ENCODE measurements at places on chromosomes 6 and 20.

DNA sequence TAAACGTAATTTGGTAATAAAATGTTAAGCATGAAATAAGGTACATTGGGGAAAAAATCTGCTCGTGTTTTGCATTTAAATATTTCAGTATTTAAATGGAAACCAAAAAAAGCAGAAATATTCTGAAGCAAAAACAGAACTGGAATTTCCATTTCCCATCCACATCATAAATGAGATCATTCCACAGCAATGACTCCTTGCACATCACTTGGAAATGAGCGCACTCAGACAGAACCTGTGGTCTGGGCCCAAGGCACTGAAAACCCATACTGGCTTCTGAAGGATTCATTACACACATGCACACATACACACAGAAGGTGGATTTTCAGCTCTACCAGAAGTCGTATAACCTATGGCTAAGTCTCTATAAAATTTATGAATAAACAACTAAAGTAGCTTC lies 174.8 kb downstream of the IBTK start:
- DNase-seq, result no peak

DNA sequence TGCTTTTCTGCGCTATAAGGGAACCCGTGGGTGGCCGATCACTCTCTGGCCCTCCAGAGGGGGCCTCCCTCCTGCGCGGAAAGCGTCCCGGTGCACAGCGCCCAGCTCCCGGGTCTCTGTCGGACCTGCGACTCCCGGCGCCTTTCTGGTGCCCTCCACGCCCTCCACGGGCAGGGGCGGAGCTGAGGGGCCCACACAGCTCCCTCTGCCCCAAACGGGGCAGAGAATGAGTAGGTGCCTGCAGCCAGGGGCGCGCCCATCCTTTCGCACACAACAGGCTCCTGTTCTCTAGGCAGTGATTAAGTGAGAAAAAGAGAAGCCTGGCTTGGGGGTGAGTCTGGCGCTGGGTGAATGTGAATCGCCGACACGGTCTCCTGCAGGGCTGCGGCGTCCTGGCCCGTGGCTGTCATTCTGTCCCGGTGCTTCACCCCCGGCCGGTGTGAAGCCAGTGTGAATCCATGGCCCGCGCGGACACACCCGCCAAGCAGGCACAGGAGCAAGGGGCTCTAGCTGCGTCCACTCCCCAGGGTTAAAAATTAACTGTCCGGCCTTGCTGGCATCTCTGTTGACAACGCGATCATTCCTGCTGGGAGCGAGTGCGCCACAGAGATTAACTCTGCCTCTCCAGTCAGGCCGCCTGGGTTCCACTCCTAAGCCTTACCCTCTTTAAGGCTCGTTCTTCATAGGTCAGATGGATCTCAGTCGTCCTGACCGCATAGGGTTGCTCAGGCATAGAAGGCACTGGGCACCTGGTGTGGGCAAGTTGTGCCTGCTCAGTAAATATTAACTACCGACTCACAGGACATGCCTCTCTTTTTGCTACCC lies 88.8 kb downstream of the PCSK2 start:
- DNase-seq, result no peak

DNA sequence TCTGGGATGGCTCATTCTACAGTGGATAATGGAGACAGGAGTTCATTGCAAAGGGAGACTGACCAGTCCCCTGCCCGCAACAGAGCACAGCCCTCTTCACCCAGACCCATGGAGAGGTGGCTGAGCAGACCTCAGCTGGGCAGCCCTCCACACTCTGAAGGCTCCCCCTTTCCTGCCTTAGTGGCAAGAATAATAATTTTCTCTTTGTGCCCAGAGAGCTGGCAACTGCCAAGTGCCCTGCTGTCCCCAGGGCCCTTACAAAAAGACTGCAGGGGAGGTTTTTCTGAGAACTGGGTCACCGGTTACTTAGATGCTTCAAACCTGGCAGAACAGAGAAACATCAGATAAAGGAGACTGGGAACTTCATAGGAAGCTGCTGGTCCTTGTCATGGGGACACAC lies 35.4 kb upstream of the ZNFX1 start:
- DNase-seq, result peak; percentile 59

GRCh38 chr6:12160326-12160725 lies 129.8 kb upstream of the EDN1 start:
- DNase-seq, result no peak

DNA sequence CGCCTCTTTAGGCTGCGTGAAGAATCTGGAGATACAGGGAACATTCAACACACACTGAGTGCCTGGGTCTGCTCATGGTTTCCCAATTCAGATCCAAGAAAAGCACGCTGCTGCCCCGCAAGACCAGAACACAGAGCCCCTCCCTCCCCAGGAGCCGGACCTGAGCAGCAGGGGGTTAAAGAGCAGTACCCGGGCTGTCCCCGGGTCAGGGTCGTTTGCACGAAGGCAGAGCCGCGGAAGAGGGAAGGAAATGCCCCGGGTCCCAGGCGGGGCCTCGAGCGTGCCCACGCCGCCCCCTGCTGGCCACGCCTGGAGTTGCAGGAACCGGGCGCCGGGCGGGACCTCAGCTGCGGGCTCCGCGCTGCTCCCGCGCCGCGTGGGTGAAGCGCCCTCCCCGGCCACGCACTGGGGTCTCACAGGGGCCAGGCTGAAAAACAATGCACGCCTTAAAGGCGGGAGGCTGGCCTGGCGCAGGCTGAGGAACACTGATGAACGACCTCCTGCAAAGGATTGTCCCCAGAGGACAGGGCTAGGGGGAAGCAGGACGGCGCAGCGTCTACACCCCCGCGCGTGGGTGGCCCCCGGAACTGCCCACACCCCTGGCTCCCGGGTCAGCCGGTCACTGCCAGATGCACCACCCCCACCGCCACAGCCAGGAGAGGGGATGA lies 48.9 kb downstream of the ANKRD60 start:
- DNase-seq, result peak; percentile 9

Data from hypothalamus (tissue), 51 donors.